Stimulated activated CD8-positive, alpha-beta memory T cell treated with anti-CD3 and anti-CD28 coated beads, Interleukin-12 subunit alpha, Interleukin-12 subunit beta, amount 100 ng/mL, for 4 hours (primary cell): ENCODE measurements at places on chromosomes 6 and 20.

GRCh38 chr20:43937591-43937990, 22.9 kb downstream of the TOX2 start:
- DNase-seq = no peak

DNA sequence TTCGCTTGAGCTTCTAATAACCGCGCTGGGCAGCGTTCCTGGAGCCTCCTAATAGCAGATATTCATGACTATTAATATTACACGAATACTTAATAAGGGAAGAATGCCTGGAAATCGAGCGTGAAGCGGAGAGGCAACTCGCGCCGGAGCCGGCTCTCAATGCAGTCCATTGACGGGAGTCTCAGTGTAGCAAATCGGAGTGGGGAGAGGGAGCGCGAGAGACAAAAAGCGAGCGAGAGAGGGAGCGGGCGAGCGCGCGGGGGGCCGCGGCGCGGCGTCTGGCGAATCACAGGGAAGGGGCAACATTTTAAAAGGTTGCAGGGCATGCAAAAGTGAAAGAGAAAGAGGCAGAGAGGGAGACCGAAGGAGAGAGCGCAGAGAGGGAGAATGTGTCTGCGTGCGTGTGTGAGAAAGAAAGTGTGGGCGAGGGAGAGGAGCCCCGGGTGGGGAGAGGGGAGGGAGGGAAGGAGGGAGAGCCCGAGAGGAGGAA, 2.9 kb downstream of the TFAP2A start:
- no peak for DNase-seq

DNA sequence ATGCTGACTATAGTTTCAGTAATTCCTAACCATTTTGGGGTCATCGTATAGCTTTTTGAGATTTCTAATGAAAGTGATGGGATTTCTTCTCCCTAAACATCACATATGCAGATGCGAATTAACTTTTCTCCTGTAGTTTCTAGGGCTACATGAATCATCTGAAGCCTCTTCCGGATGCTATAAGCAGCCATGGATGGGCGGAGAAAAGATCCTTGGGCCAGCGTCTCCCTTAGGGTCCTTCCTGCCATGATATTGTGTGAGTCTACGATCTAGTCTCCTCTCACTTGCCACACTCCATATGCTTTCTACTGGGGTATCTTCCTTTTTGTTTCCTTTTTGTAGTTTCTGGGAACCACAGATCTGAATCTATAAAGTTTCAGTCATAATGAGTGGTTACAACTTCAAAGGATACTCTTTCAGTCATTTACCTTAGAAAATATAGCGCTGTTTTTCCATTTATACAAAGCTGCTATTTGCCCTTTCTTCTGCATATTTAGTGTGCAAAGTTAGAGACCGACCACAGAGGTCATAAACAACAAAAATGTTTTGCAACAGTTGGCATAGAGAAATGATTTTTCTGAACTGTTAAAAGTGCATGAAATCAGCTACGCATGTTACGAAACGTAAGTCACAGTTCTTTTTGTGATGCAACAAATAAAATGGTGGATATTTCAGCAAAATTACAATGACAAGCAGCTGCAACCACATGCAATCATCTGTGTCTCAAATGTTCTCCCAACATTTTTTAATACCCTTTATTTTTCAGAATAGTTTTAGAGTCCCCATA, 396.2 kb upstream of the SLC35B3 start:
- DNase-seq = no peak

GRCh38 chr6:123805921-123806320, 2.3 kb downstream of the NKAIN2 start:
- no peak for DNase-seq

DNA sequence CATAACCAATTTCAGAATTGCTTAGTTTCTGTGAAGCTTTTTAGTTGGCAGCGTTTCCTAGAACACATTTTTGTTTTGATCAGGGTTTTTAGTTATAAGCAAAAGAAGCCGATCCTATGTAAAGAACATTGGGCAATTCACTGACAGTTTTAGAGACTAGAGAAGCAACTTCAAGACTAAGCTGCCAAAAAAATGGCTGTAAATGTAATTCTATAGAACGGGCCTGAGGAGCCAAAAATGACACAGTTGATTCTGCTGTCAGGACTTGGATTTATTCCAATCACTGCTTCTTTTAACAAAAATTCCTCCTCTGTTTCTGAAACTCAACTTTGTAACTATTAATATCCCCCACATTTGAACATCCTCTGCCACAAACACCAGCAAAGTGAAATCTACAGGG, 236.0 kb upstream of the EYS start:
- no peak for DNase-seq

- no peak for DNase-seq
These were observed 120.5 kb upstream of the BTBD3 start for GRCh38 chr20:11797156-11797555.

DNA sequence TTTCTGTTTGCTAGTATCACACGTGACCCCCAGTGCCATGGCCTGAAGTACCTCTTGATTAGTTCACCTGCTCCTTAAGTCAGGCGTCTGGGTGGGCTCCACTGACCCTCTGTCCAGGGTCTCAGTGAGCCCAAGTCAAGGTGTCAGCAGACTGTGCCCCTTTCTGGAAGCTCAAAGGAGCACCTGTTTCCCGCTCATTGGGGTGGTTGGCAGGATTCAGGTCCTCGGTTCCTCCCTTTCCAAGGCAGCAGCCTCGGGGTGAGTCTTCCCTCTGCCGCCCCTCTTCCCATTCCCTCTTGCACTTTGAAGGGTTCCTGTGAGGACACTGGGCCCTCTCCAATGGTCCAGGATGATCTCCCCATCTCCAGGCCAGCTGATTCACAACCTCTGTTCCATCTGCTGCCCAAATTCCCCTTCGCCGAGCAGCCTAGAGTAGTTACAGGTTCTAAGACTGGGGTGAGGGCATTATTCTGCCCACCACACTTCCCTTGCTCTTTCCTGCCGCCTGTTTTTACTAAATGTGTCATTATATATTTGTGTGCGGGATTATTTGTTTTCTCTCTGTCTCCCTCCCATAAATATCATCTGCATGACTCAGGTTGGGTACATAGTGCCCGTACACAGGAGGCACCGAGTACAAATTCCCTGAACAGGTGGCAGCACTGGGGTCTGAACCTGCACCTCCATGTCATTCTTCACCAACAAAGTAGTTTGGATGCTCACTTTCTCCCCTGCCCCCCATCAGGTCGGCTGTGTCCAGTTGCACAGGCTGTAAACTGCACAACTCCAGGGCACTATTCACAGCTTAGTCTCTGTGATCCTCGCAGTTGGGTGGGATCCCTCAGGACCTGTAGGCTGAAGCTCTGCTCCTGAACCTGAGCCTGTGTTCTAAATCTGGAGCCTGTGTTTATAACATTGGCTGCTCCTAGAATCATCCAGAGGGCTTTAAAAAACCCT, 58.5 kb downstream of the RBM38 start:
- DNase-seq = no peak

DNA sequence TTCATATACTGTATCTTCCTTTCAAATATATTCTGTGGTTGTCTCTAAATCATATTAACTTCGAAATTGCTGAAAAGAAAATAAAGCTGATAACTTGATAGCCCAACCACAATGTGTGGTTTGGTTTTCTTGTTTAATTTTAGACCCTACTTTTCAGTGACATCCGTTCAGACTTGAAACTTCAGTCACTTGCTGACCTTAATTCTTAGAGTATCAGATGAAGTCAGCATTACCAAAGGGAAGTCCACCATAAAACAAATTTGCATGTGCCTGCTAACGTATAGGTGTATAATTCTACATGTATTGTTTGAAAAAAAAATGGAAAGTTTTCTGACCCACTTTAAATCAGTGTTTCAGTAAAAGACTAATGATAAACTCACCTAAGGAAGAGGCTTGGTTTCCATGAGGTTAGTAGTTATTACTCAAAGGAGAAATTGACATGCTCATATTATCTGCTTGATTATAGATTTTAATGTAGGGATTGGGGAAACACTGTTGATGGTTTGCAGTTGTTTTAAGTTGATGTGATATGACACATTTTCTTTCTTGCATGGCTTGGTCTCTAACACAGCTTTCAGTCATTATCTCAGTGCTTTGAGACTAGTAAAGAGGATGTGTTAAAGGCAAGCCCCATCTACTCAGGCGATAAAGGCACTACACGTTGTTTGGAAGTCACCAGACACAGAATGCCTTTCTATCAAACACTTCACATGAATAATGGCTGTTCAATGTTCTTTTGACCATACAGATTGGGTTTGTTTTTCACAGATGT, 5.2 kb upstream of the IL17A start:
- no peak for DNase-seq

DNA sequence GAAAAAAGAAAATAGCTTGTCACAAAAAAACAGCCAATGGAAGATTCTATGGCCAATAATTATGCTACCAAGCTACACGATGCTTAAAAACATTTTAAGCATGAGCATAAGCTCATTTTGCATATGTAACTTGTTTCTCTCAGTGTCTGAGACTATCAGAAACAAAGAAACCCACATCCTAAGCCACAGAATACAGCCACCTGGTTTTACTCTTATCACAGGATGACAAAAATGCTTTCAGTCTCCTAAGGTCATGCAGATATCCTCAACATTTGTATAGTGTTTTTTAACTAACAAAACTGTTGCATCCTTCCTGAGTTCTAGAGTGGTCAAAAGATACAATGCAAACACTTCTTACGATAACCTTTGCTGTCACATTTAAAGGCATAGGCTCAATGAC, 172.1 kb upstream of the RUNX2 start:
- DNase-seq = no peak
